ENCODE measurements at places on chromosomes 3 and 15.

DNA sequence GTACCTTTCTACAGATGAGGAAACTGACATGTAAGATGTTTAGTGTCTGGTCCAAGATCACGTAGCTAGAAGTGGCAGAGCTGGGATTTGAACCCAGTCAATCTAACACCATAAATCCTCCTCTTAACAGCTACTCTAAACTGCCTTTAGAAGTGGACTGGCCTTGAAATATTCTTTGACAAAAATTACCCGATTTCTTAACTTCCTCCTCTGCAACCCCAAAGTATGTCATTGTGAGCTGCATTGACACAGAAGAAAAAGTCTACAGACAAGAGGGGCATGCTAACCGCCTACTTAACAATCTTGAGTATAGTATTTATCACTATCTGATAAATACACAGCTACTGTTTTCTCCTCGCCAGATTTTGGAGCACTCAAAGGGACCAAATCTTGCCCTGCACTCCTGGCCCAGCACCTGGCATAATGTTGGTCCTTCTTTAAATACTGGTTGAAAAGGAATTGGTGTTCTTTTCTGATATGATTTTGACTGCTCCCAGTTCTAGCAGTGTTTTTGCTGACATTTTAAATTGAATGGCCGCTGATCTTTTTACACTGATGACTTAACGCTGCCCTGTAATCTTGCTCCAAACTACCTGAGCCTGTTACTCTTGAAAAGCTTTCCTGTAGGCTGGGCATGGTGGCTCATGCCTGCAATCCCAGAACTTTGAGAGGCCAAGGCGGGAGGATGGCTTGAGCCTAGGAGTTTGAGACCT, 36.9 kb downstream of the ITPR1 start:
- no peak for DNase-seq

GRCh38 chr3:195302431-195302830, 31.5 kb upstream of the XXYLT1 start:
- no peak for DNase-seq

DNA sequence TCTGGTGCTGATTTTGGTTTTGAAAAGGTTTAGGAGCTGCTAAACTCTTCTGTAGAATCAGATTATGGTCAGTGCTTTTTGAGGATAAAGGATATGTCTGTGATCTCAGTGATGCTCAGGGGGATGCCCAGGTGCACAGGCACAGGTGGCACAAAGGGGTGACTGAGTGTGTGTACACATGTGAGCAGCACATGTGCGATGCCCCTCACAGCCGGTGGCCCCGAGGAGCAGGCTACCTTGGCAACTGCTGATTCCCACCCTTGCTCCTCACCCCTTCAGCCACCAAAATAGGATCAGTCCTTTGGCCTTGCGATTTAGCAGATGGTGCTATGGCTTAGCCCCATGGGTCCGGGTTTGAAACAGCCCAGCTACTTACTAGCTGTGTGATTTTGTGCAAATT, 51.1 kb downstream of the POMGNT2 start:
- DNase-seq: no peak

DNA sequence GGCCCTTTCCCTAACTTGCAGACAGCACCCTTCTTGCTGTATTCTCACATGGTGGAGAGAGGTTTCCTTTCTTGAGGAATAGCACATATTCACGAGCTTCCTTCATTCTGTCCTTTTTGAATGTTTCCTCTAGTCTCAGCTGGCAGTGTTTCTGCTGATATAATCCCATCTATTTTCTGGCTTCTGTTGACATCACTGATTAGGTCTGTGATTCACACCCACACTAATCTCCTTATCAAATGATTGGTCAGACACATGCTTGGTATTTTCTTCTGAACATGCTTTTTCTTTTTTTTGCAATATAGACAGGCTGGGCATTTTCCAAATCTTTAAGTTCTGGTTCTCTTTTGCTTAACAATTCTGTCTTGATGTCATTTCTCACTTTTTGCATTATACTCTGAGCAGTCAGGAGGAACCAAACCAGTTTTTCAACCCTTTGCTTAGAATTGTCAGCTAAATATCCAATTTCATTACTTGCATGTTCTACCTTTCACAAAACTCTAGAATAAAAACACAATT, 65.4 kb downstream of the OXSM start:
- no peak for DNase-seq

DNA sequence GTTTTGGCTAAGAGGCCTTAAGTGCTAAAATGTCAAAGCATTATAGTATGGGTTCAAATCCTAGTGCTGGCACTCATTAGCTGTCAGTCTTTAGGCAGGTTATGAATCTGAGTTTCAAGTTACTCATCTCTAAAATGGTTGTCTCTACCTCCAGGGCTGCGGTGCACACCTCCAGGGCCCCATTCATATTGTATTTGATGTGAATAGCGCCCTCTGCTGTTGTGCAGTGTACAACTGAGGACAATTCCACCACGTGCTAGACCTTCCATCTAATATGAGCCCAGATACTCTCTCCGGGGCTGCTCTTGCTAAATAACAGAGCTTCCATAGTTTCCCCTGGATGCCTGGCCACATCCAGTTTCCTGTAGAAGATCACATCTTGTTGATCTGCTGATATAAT, 54.3 kb downstream of the OXNAD1 start:
- peak; percentile 97 for DNase-seq
